Activated CD8-positive, alpha-beta T cell treated with anti-CD3 and anti-CD28 coated beads for 36 hours (primary cell): ENCODE measurements at places on chromosomes 11 and 22. TPM values are rescaled to one million over a fixed set of nuclear protein-coding genes. Genes with fewer than 3 reads are reported as not detected.

DNA sequence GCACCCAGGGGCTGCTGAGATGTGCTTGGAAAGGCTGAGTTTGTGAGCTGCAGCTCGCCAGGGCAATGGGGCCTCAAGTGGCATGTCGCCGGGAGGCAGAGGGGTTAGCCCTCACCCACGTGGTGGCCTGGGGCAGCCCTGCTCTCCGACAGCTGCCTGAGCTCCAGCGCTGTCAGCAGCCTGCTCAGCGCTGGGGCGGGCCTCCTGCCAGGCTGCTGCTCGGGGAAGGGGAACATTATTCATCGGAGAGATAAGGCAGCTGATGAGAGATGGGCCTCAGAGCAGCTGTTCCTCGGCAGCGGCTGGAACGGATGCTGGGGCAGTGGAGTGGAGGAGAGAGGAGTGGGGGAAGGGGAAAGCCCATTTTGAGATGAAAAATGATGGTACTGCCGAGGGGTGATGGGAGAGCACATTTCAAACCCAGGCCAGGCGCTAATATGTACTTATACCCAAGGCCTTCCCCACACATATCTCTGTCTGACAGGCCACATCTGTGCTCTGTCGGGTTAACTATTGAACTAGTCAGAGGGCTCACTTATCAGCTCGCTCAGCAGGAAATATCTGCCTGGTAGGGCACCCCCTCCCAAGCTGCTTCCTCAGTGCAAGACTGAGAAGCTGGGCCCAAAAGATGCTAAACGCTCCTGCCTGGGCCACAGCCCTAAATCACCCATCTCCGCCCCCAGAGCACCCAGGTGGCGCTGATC, 79.5 kb downstream of the TIMP3 start:
- H3K27me3 ChIP-seq = no peaks in the 10 kb centered on the region
- peaks cover 6% of the 10 kb centered on the region for H3K4me1 ChIP-seq

- no peaks in the 10 kb centered on the region for H3K36me3 ChIP-seq
- H3K27ac ChIP-seq = no peak overlapping the region
- H3K4me1 ChIP-seq = peaks cover 6% of the 10 kb centered on the region
- DNase-seq = no peak
- peaks cover 39% of the 10 kb centered on the region for H3K27me3 ChIP-seq
- H3K4me3 ChIP-seq = peak overlapping the region; percentile 10
These were observed 1.2 kb upstream of the MPPED2 start for GRCh38 chr11:30587269-30587812.

DNA sequence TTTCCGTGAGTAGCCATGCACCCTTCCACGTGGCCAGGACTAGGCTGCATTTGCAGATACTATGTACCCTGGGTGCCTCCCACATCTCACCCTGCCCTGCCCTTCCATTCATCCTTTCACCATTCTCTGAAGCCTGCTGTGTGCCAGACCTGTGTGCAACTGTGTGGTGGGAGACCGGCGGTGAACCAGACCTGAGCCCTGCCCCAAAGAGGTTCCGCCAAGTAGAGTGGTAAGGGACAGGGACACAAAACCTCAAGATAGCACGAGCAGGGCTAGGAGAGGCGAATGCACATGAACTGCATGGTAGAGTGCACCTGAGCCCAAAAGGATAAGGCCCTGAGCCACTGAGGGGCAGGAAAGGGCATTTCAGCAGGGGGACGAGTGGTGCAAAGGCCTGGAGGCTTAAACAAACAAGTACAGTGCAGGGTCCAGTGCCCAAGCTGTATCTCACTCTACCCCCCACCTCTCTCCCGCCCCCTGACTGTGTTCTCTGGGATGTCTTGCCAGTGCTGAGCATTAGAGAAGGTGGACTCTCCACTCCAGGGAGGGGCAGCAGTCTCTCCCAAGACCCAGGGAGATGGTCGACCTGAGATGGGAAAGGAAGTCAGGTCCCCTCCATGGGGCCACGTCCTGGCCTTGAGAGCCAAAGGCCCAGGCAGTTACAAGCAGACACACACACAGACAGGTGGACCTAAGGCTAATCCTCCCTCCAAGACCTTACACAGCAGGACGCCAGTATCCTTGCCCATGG, 14.1 kb upstream of the ARAP1 start:
- H3K27ac ChIP-seq = no peak overlapping the region
- no peak overlapping the region for H3K4me3 ChIP-seq
- DNase-seq = no peak
- H3K4me1 ChIP-seq = peaks cover 16% of the 10 kb centered on the region
- no peaks in the 10 kb centered on the region for H3K36me3 ChIP-seq

DNA sequence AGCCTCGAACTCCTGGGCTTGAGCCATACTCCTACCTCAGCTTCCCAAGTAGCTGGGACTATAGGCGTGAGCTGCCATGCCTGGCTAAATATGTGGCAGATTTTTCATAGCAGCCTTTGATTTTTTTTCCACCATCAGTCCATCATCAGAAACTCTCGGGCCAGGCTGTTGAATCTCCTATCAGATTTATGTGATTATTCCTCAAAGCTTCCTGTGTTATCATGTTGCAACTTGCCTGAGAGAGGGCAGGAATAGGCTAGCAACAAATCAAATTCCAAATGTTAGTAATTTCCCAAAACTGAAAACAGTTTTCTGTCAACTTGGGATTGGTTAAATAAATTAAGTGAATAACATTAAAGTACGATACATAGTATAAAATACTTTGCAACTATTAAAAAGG, 3.4 kb downstream of the LRRC51 start:
- DNase-seq = no peak
- peaks cover 27% of the 10 kb centered on the region for H3K4me1 ChIP-seq
- no peak overlapping the region for H3K4me3 ChIP-seq
- H3K36me3 ChIP-seq = peaks cover 10% of the 10 kb centered on the region
- H3K27ac ChIP-seq = no peak overlapping the region

GRCh38 chr11:126257144-126257543, 11.6 kb downstream of the SRPRA start:
- H3K36me3 ChIP-seq = peaks cover 22% of the 10 kb centered on the region
- no peak for DNase-seq
- H3K4me3 ChIP-seq = no peak overlapping the region
- no peaks in the 10 kb centered on the region for H3K27me3 ChIP-seq

- no peaks in the 10 kb centered on the region for H3K27me3 ChIP-seq
- H3K4me3 ChIP-seq = no peak overlapping the region
- peaks cover 5% of the 10 kb centered on the region for H3K4me1 ChIP-seq
- DNase-seq = no peak
These were observed 21.6 kb upstream of the NUP160 start for GRCh38 chr11:47869544-47870393.

DNA sequence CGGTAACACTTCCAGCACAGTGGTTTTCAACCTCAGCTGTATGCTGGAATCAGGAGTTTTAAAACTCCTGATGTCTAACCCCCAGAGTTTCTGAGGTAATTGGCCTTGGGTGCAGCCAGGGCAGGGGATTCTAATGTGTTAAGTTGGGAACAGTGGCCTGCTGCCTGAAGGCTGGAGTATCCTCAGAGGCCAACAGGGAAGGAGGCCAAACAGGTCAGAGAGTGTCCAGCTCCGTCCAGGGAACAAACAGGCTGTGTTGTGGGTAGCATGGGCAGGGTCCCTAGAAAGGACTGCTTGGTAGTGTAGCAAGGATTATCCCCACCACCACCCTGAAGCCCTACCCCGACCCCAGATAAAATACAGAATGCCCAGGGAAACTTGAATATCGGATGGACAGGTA, 10.8 kb upstream of the DAGLA start:
- DNase-seq = no peak
- no peak overlapping the region for H3K4me3 ChIP-seq
- no peaks in the 10 kb centered on the region for H3K36me3 ChIP-seq
- no peak overlapping the region for H3K27ac ChIP-seq

GRCh38 chr22:35375526-35375925, 5.4 kb upstream of the HMOX1 start:
- no peak overlapping the region for H3K27ac ChIP-seq
- no peaks in the 10 kb centered on the region for H3K36me3 ChIP-seq
- DNase-seq = no peak
- peaks cover 13% of the 10 kb centered on the region for H3K27me3 ChIP-seq

- H3K36me3 ChIP-seq = peaks cover 2% of the 10 kb centered on the region
- peak; percentile 53 for DNase-seq
- no peaks in the 10 kb centered on the region for H3K27me3 ChIP-seq
- peak overlapping the region; percentile 55 for H3K27ac ChIP-seq
- H3K4me3 ChIP-seq = no peak overlapping the region
- H3K4me1 ChIP-seq = peaks cover 42% of the 10 kb centered on the region
These were observed 361.1 kb downstream of the ETS1 start for GRCh38 chr11:128226106-128226716.

DNA sequence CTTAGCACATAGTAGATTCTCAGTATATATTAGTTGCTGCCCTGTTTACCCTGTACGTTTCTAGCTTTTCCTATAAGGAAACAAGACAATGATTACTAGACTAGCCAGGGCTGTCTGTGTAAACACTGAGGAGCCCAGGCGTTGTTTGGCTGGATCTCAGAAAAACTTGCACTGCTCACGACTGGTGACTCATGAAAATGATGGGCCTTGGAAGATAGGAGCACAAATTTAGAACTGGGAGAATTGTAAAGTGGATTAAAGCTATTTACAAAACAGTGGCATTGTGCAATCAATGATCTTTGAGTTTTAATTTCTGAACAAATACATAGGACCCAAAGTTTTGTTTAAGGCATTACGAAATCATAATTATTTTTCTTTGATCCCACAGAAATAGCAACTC, 276.9 kb downstream of the FAM76B start:
- DNase-seq = no peak
- H3K4me3 ChIP-seq = no peak overlapping the region

DNA sequence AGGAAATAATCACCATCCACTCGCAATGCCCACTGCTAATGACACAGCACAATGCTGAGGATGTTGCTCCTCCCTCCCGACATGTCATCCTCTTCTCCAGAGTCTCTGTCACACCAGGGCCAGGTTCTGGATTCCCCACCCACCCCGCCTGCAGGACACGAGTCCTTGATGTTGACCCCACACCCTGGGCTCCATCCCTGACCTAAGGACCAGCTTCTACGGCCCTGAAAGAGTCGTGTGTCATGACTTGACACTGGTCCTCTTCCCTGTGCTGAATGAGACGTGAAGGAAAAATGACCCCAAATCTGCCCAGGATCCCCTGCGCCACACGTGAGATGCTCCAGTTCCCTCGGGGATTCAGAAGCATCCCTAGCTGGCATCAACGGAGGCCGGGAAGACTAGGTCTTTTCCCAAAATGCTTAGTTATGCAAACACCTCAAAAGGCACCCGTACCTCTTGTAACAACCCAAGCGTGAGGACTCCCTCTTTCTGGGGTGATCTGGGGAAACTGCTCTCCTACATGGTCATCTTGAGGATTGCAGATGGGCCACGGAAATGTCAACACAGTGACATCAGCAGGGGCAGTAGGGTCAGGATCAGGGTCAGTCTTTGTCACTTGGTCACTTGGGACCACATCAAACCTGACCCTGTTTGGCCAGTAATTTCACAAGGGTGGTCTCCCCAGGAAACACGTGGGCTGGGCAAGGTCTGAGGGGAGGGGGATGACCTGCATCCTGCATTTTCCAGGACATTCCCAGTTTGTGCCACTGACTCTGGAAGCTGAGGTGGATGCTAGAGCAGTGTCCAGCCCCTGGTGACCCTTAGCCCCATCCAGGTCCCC, 42.0 kb downstream of the IGLL5 start:
- DNase-seq = no peak
- peaks cover 21% of the 10 kb centered on the region for H3K4me1 ChIP-seq
- H3K4me3 ChIP-seq = no peak overlapping the region

- no peak overlapping the region for H3K27ac ChIP-seq
- no peak for DNase-seq
- peaks cover 4% of the 10 kb centered on the region for H3K4me1 ChIP-seq
- peaks cover 48% of the 10 kb centered on the region for H3K36me3 ChIP-seq
- H3K4me3 ChIP-seq = no peak overlapping the region
These were observed 11.4 kb downstream of the UBE2L6 start for GRCh38 chr11:57556041-57556440.

DNA sequence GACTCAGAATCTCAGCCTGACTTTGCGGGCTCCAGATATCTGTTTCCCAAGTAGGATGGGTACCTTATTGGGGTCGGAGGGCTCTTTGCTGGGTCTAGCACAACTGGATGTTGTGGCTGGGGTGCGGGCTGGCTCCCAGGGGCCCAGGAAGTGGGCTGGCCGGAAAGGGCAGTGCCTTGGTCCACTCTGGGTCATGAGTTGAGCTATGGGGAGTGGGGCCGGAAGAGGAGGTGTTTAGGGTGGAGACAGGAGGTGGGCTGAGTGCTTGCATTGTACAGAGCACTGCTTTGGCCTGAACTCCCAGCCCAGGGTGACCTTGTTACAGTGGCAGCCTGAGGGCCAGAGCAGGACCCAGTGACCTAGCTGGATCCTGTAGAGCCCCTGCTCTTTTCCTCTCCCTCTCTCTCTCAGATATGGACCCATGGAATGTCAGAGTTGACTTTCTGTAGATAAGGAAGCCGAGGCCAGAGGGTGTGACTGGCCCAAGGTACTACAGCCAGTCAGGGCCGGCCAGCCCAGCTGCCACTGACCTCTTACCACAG, 13.2 kb downstream of the PHLDB1 start:
- peak overlapping the region; percentile 53 for H3K4me3 ChIP-seq
- no peak overlapping the region for H3K27ac ChIP-seq
- no peaks in the 10 kb centered on the region for H3K36me3 ChIP-seq
- H3K27me3 ChIP-seq = peaks cover 14% of the 10 kb centered on the region
- DNase-seq = no peak

GRCh38 chr11:19646921-19647320, 65.7 kb upstream of the NAV2 start:
- H3K36me3 ChIP-seq = no peaks in the 10 kb centered on the region
- H3K4me3 ChIP-seq = no peak overlapping the region
- no peaks in the 10 kb centered on the region for H3K4me1 ChIP-seq
- H3K27me3 ChIP-seq = peaks cover 18% of the 10 kb centered on the region
- no peak for DNase-seq
- H3K27ac ChIP-seq = no peak overlapping the region

DNA sequence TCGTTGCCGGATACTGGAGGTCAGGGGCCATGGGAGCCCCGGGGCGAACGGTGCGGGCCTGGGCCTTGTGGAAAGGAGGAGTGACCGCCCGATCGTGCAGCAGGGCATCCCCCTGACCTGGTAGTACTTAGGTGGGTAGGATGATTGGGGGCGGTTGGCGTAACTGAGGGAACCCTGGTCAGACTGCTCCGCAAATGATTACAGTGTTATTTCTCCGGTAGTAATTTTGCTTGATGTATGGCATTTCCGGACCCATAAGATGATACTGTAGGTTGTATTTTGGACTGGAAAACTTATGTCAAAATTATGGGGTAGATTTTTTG, 762 bp downstream of the MTMR3 start:
- H3K27ac ChIP-seq = peak overlapping the region; percentile 80
- H3K4me1 ChIP-seq = peaks cover 11% of the 10 kb centered on the region
- no peaks in the 10 kb centered on the region for H3K36me3 ChIP-seq
- peak overlapping the region; percentile 81 for H3K4me3 ChIP-seq
- peaks cover 2% of the 10 kb centered on the region for H3K27me3 ChIP-seq
- peak; percentile 41 for DNase-seq

GRCh38 chr11:65851083-65851579, 6.8 kb downstream of the CFL1 start:
- DNase-seq = peak; percentile 44
- H3K4me1 ChIP-seq = peaks cover 24% of the 10 kb centered on the region

Gene RAG2
- total RNA-seq = not detected

Gene APOL4
- total RNA-seq = 0.18 TPM

Gene ZNF408
- 9.7 TPM for total RNA-seq

Gene AGBL2
- total RNA-seq = 7.1 TPM

Gene PANX3
- total RNA-seq = not detected
